ENCODE measurements at places on chromosomes 5 and 9.

- peak; percentile 30 for DNase-seq
Measured at GRCh38 chr9:137333016-137333671, 31.1 kb upstream of the NRARP start.

DNA sequence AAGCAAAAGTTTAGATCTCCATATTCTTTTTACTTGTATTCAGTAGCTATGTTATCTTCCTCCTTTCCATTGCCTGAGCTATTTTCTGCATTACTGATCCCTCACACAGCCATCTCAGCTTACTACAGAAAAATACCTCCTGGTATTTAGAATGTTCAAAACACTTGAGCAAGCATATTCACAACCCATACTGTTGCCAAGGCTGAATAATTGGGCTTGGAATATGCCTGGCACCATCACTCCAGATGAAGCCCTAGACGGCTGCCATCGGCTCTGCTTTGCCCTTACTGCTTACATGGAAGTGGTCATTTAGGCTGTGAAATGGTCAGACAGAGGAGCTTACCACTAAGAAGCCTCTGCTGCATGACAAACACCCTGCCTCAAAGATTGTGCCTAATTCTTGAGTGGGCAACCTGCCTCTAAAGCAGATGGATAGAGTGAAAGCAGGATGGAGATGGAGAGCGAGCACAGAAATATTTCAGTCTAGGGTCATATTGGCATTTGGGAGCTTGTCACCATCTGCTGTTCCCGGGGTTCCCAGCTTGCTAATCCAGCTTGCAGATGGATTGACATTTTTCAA is 92.5 kb upstream of the TAS2R1 start:
- no peak for DNase-seq

DNA sequence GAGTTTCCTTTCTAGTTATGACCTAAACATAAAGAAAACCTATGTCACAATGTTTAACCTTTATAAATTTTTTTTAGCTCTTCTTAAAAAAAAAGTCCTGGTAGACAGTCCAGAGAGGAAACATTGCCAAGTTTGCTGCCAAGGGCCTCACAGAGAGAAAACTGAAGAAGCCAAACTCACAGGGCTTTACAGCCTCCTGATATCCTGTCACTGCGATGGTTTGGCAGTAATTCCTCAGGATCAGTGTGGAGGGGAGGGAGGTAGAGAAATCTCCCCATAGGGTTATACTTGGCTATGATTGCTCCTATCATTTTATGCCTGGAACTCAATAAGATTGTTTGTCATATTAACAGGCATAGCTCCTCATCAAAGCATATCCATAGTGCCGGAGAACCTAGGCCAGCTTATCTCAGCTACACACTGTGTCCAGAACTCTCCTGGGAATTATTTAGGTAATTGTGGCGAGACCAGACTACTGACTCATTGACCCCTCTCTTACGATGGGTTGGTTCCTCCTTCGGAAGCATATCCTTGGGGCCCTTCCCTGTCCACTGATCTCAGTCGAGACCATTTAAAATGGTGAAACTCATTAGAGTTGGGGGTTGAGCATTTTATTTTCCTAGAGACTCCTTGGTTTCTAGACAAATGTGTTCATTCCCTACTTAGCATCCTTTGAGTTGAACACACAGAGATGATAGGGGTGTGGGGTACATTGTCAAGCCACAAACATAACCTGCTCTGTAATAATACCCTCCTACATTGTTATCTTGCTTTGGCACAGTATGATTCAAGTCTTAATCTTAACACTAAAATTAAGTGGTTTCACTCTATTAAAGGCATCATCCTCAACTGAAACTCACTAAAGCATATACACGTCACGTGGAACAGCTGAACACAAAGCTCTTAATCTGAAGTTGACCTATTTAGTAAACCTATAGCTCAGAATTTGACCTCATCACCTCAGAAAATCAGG is 53.4 kb upstream of the TMC1 start:
- peak; percentile 77 for DNase-seq

DNA sequence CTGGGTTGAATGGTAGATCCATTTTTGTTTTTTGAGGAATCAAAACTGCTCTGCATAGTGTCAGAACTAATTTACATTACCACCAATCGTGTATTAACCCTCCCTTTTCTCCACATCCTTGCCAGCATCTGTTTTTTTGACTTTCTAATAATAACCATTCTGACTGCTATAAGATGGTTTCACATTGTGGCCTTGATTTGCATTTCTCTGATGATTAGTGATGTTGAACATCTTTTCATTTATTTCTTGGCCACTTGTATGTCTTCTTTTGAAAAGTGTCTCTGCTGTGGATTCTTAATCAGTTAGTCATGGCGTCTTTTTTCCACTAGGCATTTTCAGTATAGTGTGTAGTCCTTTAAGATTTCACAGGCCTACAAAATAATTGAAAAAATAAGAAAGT is 2144.3 kb upstream of the C9orf72 start:
- DNase-seq, result no peak

GRCh38 chr9:105712773-105713172 is 18.4 kb downstream of the TMEM38B start:
- no peak for DNase-seq

DNA sequence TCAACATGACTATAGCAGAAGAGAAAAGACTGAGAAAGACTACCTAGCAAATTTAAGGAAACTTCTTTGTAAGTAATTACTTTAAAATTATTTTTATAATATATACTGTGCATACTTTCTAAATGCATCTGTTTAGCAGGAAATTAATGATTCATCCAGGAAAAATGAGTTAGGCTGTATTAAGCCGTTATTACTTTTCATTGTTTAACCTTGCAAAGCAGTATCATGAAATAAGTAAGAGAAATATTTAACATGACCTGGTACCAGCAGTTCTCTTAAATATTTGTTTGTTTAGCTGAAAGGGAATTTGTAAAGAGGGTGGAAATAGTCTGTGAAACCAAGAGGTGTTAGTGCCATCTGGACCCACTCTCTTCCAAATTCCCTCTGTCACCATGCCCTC is 175.0 kb downstream of the GNAQ start:
- peak; percentile 43 for DNase-seq

Data from choroid plexus epithelial cell (primary cell).